ENCODE measurements at places on chromosomes 4 and X. TPM values are rescaled to one million over a fixed set of nuclear protein-coding genes. Genes with fewer than 3 reads are reported as not detected.

DNA sequence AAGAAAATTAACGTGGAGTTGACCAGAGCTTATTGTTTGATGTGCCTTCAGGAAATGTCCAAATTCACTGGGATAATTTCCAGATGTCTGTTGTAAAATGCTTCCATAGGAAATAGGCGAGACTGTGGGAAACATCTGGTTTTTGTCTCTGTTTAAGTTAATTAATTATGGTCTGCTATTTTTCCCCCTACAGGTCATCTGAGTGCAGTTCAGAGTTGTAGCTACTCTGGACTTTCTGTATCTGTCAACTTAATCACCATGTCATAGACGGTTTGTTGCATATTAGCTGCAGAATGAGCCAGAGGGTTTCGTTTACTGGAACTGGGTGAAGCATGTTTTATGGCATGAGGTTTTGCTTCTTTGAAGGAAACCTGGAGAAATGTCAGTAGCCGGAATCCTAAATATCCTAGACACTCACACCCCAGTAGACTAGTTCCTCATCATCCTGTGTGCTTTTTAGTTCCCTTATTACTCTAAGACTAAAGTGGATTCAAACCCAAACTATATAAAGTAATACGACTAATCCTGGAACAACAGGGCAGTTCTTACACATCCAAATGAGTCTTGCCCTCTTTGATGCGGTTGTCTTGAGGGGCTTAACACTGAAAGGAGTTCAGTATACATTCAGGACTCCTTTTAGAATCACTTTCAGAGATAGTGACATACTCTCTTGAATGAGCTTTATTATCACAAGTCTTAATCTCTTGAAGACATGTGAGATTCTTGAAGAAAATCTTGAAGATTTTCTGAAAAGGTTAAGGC lies 62.5 kb downstream of the PPEF1 start:
- DNase-seq, result no peak

Gene SNCA
- polyA plus RNA-seq, result 24.3 TPM

Gene MMAA
- polyA plus RNA-seq, result 4.0 TPM

GRCh38 chrX:107742700-107743191 lies 32.8 kb downstream of the TSC22D3 start:
- no peak for DNase-seq
